ENCODE measurements at places on chromosomes 11 and 22.

DNA sequence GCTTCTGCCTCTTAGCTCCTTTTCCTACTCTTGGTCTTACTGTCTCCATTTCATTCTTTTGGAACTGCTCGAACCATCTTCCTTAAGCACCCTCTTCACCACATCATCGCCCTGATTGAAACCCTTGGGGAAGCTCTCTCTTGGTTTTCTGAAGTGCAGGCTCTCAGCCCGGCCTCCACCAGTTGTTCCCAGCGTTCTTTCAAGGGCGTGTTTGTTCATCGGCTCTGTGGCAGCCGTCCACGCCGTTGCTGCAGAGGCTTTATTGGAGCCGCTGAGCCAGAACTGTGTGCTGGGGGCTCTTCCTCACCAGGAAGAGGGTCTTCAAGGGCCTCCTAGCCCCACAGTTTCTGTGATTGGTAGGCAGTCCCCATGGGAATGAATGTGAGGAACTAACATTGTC lies 214.1 kb downstream of the TBC1D22A start:
- no peak for DNase-seq

GRCh38 chr11:36487619-36488018 lies 22.5 kb downstream of the TRAF6 start:
- no peak for DNase-seq

GRCh38 chr11:117529816-117530215 lies 202.2 kb downstream of the CEP164 start:
- DNase-seq = no peak

- DNase-seq = peak; percentile 11
Measured at GRCh38 chr11:128506999-128507611, 80.3 kb downstream of the ETS1 start.
